GM23338 (cell line): ENCODE measurements at places on chromosomes 5 and 9. TPM values are rescaled to one million over a fixed set of nuclear protein-coding genes. Genes with fewer than 3 reads are reported as not detected.

CMBL gene
- total RNA-seq = 13.2 and 23.3 TPM in 2 replicates

TRUB2 gene
- total RNA-seq = 12.0 and 15.4 TPM in 2 replicates

CDC42SE2 gene
- 35.5 and 36.2 TPM in 2 replicates for total RNA-seq

AQP7 gene
- total RNA-seq = not detected in 2 replicates

PIP5K1B gene
- 2.8 and 3.2 TPM in 2 replicates for total RNA-seq

IFNK gene
- not detected in 2 replicates for total RNA-seq

ARHGEF37 gene
- 0.12 and 0.14 TPM in 2 replicates for total RNA-seq

PCDHGC4 gene
- total RNA-seq = 2.3 and 3.0 TPM in 2 replicates

PRR7 gene
- 6.4 and 9.7 TPM in 2 replicates for total RNA-seq

PPWD1 gene
- total RNA-seq = 57.1 and 57.2 TPM in 2 replicates

SPEF2 gene
- total RNA-seq = 0.17 and 7.4 TPM in 2 replicates

C1QTNF3 gene
- total RNA-seq = 0.97 and 1.7 TPM in 2 replicates

ADAMTS13 gene
- 3.1 and 6.0 TPM in 2 replicates for total RNA-seq

CMYA5 gene
- 0.49 and 1.2 TPM in 2 replicates for total RNA-seq

DNA sequence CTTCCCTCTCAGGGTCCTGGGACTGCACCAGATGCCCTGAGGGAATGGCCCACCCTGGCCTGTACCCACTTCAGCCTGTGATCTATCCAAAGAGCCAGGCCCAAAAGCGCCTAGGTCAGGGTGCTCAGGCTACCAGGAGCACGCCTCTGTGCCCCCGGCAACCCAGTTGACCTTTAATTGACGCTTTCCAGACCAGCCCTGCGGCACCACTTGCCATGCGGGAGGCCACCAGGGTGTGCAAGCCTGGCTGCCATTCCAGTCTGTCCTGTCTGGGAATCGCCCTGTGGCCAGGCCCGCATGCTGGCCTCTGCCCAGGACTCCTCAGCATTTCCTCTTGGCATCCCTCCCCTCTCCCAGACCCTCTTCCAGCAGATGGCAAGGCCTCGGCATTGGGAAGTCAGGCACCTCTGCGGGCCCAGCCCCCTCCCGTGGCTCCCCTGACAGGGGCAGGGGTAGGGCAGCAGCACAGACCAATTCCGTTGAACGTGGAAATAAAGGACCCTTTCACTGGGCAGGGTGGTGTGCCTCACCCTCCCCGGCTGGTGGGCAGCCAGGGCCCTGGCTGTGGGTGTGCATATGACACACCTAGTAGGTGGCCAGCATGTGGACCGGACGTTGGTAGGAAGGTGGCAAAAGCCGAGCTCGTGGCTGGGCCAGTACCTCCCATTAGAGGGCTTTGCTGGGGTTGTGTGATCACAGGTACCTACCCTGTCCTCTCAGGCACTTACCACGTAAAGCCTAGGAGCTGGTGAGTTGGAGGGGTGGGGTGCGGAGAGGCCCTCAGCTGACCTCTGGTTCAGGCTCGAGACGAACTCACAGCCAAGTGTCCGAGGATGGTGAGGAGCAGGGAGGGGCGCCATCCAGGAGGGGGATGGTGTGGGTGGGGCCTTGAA is 3.5 kb upstream of the AIF1L start:
- DNase-seq = no peak

DNA sequence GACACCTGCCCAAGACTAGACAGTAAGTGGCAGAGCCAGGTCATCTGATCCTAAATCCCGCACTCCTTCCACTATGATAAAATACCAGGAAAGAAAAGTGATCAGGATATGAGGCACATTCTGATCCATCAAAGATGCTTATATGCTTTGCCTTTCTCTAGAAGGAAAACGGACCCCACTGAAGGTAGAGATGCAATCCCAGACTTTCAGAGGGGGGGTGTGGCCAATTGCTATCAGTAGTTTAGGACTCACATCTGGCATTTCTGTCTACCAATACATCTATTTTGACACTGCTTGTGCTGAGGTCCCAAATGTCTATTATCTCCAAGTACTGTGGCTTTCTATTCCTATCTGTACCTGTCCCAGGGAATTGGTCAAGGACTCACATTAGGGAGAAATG is 1.7 kb downstream of the TRIM52 start:
- DNase-seq = no peak

GRCh38 chr9:114414346-114414745 is 26.6 kb upstream of the AKNA start:
- DNase-seq = no peak

DNA sequence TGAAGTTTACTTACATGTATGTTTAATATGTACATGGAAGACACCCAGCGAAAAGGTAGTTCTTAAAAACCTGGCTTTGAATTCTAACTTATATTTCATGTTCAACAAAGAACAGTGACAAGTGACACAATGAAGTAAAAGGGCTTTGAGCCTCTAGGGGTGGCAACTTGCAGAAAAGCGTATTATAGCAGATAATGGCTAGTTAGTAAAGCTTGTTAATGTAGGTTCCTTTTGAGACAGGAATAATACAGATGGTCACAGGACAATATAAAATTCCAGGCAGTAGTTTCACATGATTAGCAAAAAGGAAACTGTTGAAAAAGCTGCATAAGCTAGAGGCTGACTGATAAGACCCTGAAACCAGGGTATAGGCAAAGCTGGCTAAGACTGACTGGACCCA is 132.4 kb upstream of the FTMT start:
- no peak for DNase-seq

GRCh38 chr9:512555-513272 is 298.0 kb downstream of the DOCK8 start:
- DNase-seq = no peak

- peak; percentile 74 for DNase-seq
Observed at GRCh38 chr5:93601071-93601801, 18.2 kb downstream of the NR2F1 start.

GRCh38 chr9:120868339-120868675 is 8.7 kb downstream of the PHF19 start:
- DNase-seq = no peak

DNA sequence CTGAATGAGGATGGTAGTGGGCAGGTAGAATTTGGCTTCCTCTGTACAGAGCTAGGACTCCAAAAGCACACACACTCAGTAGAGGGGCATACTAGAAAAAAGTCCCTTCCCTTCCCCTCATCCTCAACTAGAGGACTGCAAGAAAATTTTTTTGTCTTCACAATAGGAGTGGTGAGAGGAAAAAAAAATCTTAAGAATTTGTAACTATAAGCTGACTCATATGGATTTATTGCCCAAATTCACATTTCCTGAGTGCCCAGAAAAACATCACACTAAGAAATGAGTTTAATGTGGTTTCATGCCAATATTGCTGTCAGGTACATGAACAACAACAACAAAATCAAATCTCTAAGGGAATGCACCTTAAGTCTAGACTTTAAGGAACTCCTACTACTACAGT is 43.7 kb downstream of the RANBP6 start:
- DNase-seq = no peak

- no peak for DNase-seq
Observed at GRCh38 chr5:99068944-99069650, 140.3 kb upstream of the CHD1 start.

DNA sequence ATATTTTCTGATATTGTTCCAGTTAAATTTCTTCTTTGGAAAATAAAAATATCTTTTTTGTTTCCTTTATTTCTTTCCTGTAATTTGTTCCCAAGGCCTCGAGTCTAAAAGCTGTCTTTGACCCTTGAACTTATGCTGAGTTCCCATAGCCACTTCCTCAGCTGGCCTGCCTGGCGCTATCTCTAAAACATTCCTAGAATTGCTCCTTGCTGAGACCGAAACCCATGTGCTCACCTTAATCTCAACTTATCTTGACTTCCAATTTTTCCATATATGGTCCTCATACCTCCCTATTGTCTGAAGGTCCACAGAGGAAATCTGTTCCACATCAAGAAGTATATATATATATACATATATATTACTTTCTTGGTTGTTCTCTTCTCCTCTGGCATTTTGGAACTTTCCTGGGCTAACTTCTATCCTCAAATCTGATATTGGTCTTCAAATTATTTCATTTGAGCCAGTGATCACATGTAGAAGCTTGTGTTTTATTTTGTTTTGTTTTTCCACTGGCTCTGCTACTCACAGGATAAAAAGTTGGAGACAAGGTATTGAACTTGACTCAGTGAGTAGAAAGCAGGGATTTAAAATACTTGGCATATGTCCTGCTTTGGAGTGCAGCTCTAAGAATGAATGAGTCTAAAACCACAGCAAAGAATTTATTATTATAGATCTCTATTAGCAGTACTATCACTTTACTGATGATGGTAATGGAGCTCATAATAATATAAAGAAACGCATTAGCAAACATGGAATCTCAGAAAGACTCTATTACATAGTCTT is 45.2 kb downstream of the ENC1 start:
- DNase-seq = peak; percentile 38

DNA sequence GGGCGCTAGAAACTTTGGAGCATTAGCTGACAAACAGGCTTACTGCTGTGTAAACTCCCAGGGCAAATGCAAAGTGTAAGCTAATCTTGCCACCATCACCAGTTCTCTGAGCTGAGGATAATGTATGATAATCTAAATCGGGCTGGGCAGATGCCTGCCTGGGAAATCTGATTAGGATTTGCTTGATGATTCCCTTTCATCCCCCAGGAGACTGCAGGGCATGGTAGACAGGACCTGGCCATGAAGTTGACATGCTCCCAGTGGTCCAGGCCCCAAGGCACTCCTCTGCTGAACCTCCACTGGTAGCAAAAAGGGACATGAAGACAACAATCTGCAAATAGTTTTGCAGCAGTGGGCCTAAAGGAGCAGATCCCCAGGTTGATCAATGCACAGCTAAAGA is 317.5 kb downstream of the SPOCK1 start:
- DNase-seq = no peak

GRCh38 chr5:150412319-150413175 is at the start of gene CD74:
CD74 (minus strand) TSS chr5:150412910; CDS start chr5:150412749, 161 bp downstream.
- DNase-seq = peak; percentile 87

- DNase-seq = no peak
Observed at GRCh38 chr9:34570376-34570775, 19.1 kb downstream of the CNTFR start.

DNA sequence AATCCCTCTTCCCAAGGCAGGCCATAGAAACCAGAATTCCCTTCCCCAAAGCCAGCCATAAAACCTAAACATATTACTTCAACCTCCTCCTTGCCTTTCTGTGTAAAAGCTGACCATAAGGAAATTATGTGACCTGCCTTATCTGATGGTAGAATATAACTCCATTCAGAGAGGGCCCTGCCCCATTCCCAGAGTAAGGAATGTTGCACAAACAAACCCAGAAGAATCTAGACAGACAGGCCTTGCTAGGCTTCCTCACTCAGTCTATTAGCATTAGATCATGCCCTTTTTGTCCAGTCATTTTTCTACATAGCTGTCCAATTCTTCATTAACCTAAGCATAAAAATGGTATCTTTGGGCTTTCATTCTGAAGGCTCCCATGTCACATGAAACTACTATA is 17.8 kb upstream of the IFNB1 start:
- no peak for DNase-seq

- DNase-seq = no peak
Observed at GRCh38 chr5:165579911-165580310, 2074.5 kb downstream of the MAT2B start.

DNA sequence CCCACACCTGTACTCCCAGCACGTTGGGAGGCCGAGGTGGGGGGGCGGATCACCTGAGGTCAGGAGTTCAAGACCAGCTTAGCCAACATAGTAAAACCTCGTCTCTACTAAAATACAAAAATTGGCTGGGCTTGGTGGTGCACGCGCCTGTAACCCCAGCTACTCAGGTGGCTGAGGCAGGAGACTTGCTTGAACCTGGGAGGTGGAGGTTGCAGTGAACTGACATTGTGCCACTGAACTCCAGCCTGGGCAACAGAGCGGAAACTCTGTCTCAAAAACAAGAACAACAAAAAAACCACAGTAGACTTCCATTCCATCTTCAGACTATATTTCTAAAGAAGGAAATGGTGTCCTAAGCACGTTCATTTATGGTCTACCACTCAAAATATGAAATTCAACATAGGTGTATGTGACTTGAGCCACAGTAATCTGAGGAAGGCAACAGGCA is 14.2 kb upstream of the SERINC5 start:
- DNase-seq = no peak

- no peak for DNase-seq
Observed at GRCh38 chr5:20145240-20145639, 157.2 kb upstream of the CDH18 start.

DNA sequence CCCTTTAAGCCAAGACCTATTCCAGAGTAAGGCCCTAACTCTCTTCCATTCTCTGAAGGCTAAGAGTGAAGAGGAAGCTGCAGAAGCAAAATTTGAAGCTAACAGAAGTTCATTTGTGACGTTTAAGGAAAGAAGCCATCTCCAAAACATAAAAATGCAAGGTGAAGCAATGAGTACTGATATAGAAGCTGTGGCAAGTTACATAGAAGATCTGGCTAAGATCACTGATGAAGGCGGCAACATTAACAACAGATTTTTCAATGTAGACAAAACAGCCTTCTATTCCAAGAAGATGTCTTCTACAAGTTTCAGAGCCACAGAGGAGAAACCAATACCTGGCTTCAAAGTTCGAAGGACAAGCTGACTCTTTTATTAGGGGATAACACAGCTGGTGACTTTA is 1143.4 kb downstream of the CDH12 start:
- DNase-seq = no peak

- DNase-seq = no peak
Observed at GRCh38 chr9:16157216-16157615, 604.4 kb downstream of the CCDC171 start.

GRCh38 chr9:93910598-93910997 is 44.6 kb downstream of the BARX1 start:
- peak; percentile 24 for DNase-seq

DNA sequence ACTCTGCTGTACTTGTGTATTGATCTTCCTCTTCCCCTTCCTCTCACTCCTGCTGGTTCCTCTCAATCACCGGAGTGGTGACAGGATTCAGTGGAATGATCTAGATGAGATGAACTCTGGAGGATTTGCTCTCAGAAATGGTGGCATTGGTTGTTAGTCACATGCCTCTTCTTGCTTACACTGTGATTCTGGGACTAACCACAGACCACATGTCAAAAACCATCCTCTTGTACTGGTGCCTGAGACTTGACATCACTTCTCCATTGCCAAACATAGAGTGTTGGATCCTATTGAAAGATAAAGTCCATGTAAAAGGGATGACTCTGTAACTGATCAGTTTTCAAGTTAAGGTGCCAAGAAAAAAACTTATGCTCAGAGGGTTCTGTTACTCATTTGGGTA is 506.5 kb downstream of the DMAC1 start:
- DNase-seq = no peak

GRCh38 chr9:653421-653820 is 188.1 kb upstream of the DMRT1 start:
- no peak for DNase-seq

DNA sequence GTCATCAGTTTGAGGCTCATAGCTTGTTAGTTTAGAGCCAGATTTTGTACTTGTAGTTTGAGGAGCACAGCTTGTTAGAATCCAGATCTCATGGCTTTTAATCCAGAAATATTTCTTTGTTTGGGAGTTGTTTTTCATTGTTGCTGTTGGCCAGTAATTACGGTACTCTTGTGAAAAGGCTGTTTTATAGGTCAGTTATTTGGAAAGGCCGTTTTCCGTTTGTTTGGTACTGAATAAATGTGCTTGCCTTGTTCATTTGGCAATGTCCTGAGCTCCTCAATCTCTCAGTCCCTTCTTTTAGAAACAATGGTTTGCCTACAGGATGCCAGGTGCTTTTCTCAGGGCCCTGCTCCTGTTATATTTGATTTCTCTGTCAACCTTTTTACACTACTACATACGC is 4.5 kb upstream of the MOB3B start:
- DNase-seq = no peak
